RKO (cell line): ENCODE measurements at places on chromosomes 2 and 18.

- DNase-seq: no peak
Measured at GRCh38 chr2:85462322-85462721, 43.8 kb downstream of the SH2D6 start.

GRCh38 chr18:58785171-58785805 is 79.4 kb upstream of the ZNF532 start:
- peak; percentile 44 for DNase-seq

- DNase-seq: no peak
Measured at GRCh38 chr2:112065486-112065885, 10.4 kb downstream of the TMEM87B start.

GRCh38 chr2:206275312-206276055 is 1.0 kb downstream of the ZDBF2 start:
- DNase-seq: peak; percentile 52

- peak; percentile 6 for DNase-seq
Measured at GRCh38 chr2:179622112-179622511, 239.3 kb downstream of the ZNF385B start.

DNA sequence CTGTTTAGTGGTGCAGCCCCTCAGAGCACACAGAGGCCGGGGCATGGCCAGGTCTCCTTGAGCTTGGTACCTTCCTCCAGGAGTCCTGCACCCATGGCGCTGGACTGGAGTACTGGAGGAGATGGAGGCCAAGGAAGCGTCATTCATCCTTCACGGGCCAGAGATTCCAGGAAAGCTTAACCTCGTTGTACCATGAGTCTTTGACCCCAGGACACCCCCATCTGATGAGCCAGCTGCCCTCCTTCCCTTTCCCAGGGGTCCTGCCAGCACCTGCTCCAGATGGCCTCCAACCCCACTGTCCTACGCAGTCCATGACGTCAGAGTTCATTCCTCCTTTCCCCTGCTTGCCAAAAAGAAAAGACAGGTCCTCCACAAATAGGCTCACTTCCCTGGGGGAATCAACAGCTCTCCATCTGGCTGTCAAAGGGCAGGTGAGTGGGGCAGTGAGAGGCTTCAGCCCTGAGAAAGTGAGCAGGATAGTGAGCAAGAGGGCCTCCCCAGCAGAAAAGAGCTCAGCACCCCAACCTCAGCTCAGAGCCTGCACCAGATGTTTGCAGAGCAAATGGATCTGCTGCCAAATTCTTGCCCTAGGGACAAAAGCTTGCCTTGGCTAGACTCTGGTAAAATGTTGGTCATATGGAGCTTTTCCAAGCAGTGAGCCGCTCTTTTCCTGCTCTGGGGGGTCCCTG is 4.5 kb upstream of the NPPC start:
- DNase-seq: no peak

DNA sequence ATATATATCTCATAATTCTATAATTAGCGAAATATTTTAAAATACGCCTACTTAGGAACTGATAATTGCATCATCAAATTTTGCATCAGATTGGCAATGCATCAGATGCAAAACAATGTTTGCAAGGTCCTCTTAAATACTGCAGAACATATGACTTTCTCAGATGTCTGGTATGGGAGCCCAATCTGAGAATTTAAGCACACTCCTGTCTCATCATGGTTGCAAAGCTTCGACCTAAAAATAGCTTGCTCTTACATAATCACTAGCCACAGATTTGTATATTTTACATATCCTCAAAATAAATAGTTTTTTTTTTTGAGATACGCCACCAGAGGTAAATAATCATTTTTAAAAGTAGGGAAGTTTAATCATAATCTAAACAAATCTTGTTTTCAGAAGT is 123.2 kb downstream of the CABYR start:
- DNase-seq: no peak
